Uterine smooth muscle cell (primary cell): ENCODE measurements at places on chromosomes 4 and X. TPM values are rescaled to one million over a fixed set of nuclear protein-coding genes. Genes with fewer than 3 reads are reported as not detected.

The TRIM2 gene
- total RNA-seq: 68.0 and 94.4 TPM in 2 replicates

The RTL5 gene
- 1.8 and 2.2 TPM in 2 replicates for total RNA-seq

The COQ2 gene
- total RNA-seq: 18.1 and 34.2 TPM in 2 replicates

The SORCS2 gene
- total RNA-seq: 0.44 and 1.5 TPM in 2 replicates

The SHROOM3 gene
- total RNA-seq: 2.2 and 4.2 TPM in 2 replicates

The PDHA1 gene
- total RNA-seq: 81.0 and 90.2 TPM in 2 replicates

The KCND1 gene
- total RNA-seq: 0.33 and 1.2 TPM in 2 replicates

The P2RY8 gene
- total RNA-seq: not detected in 2 replicates

The BMPR1B gene
- 1.1 and 3.0 TPM in 2 replicates for total RNA-seq

The CSAG2 gene
- not detected in 2 replicates for total RNA-seq

The HTT-AS gene
- total RNA-seq: not detected in 2 replicates

The ZNF185 gene
- 4.3 and 4.5 TPM in 2 replicates for total RNA-seq

The CPE gene
- total RNA-seq: 1.00 and 1.3 TPM in 2 replicates

The ZBTB33 gene
- total RNA-seq: 10.5 and 12.2 TPM in 2 replicates

The HMX1 gene
- total RNA-seq: not detected in 2 replicates

The ACE2 gene
- not detected in 2 replicates for total RNA-seq

The MAGEE2 gene
- total RNA-seq: not detected in 2 replicates

The TEX13B gene
- 0.12 TPM in 1 of 2 replicates, not detected in the other for total RNA-seq

The CCNQ gene
- total RNA-seq: 31.7 and 47.8 TPM in 2 replicates

The TMPRSS11F gene
- not detected in 2 replicates for total RNA-seq

The IL2 gene
- total RNA-seq: not detected in 2 replicates

The FAM9C gene
- total RNA-seq: 0.12 TPM in 1 of 2 replicates, not detected in the other

The PABPC5 gene
- 1.8 and 2.5 TPM in 2 replicates for total RNA-seq

The LNX1 gene
- total RNA-seq: 0.11 and 0.25 TPM in 2 replicates

The USP17L10 gene
- total RNA-seq: not detected in 2 replicates

The DRP2 gene
- total RNA-seq: 1.7 and 2.8 TPM in 2 replicates

The NAP1L3 gene
- total RNA-seq: 7.1 and 7.4 TPM in 2 replicates

The DMP1 gene
- total RNA-seq: not detected in 2 replicates

The NSUN7 gene
- 0.22 and 1.1 TPM in 2 replicates for total RNA-seq

The FRYL gene
- total RNA-seq: 62.0 and 91.9 TPM in 2 replicates

The DDIT4L gene
- 9.2 and 11.3 TPM in 2 replicates for total RNA-seq

The MAP9 gene
- total RNA-seq: 13.3 and 15.7 TPM in 2 replicates

The NXF2B gene
- not detected in 2 replicates for total RNA-seq

The GAK gene
- 57.1 and 66.0 TPM in 2 replicates for total RNA-seq

The CORIN gene
- total RNA-seq: 0.55 and 1.00 TPM in 2 replicates

The CDKL2 gene
- total RNA-seq: 2.5 and 4.6 TPM in 2 replicates

The MAGEA9B gene
- total RNA-seq: not detected in 2 replicates

The JCHAIN gene
- total RNA-seq: 0.66 and 1.2 TPM in 2 replicates

The PIN4 gene
- 4.6 and 9.8 TPM in 2 replicates for total RNA-seq

The CXCL11 gene
- 0.22 TPM in 1 of 2 replicates, not detected in the other for total RNA-seq

The CENPI gene
- total RNA-seq: 18.1 and 46.5 TPM in 2 replicates

The IRAK1 gene
- 92.7 and 97.1 TPM in 2 replicates for total RNA-seq

The LRP2BP gene
- 0.37 and 0.44 TPM in 2 replicates for total RNA-seq

The IDH3G gene
- 50.4 and 60.0 TPM in 2 replicates for total RNA-seq

The SSX7 gene
- total RNA-seq: not detected in 2 replicates

The MAGEA2 gene
- total RNA-seq: not detected in 2 replicates

The OSTC gene
- 266 and 348 TPM in 2 replicates for total RNA-seq

The ARHGEF6 gene
- 9.4 and 12.5 TPM in 2 replicates for total RNA-seq

The SHROOM2 gene
- total RNA-seq: 0.44 and 0.75 TPM in 2 replicates

The SLIT2 gene
- 57.7 and 97.5 TPM in 2 replicates for total RNA-seq

The FBXW7 gene
- total RNA-seq: 64.1 and 95.0 TPM in 2 replicates

The TLL1 gene
- under 0.01 and 0.12 TPM in 2 replicates for total RNA-seq

The ITM2A gene
- 0.37 and 0.55 TPM in 2 replicates for total RNA-seq
